ENCODE measurements at places on chromosomes 11 and 22.

- DNase-seq: no peak
Observed at GRCh38 chr11:73355109-73355508, 21.1 kb upstream of the RELT start.

DNA sequence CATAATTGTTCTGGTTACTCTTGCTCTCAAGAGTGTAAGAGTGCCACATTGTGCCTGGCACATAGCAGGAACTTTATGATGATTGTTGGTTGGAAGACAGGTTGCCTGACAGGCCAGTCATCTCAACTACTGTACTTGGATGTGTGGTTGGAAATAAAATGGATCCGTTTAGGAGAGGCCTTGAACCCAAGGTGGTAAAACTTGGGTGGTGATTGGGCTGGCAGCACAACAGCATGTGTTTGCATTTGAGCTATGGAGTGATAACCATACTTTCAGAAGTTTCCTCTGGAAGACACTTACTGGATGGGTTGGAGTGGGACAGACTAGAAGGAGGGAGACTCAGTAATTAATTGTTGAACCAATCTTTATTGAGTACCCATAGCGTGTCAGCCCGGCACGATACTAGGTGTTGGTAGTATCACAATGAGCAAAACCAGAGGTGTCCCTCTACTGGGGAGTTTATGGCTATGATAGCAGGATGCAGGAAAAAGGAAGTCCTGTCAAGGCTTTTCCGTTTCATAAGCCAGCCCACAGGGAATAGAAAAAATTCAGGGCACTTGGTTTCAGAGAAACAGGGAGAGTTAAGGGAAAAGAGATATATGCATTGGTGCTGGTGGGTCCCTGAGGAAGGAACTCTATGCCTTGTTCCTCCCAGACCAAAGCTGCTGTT lies 3.1 kb upstream of the TMEM109 start:
- no peak for DNase-seq

GRCh38 chr11:27603376-27603990 lies 96.8 kb downstream of the BDNF start:
- no peak for DNase-seq

DNA sequence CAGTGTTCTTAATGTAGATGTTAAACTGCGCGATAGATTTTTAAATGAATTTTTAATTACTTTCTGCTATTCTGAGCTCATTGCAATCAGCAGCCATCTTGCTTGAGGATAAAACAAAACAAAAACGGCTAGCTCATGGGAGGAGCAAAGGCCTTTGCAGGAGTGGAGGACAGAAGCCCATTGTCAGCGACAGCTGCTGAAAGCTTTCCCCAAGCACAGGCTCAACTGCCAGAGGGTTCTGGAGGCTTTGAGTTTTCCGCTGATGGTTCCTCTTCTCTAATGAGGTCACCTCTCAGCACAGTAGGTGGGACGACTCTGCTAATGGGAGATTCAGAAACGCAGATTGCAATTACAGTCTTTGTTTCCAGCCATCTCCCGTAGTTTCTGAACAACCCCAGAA lies 167.1 kb upstream of the TTC12 start:
- DNase-seq: no peak

DNA sequence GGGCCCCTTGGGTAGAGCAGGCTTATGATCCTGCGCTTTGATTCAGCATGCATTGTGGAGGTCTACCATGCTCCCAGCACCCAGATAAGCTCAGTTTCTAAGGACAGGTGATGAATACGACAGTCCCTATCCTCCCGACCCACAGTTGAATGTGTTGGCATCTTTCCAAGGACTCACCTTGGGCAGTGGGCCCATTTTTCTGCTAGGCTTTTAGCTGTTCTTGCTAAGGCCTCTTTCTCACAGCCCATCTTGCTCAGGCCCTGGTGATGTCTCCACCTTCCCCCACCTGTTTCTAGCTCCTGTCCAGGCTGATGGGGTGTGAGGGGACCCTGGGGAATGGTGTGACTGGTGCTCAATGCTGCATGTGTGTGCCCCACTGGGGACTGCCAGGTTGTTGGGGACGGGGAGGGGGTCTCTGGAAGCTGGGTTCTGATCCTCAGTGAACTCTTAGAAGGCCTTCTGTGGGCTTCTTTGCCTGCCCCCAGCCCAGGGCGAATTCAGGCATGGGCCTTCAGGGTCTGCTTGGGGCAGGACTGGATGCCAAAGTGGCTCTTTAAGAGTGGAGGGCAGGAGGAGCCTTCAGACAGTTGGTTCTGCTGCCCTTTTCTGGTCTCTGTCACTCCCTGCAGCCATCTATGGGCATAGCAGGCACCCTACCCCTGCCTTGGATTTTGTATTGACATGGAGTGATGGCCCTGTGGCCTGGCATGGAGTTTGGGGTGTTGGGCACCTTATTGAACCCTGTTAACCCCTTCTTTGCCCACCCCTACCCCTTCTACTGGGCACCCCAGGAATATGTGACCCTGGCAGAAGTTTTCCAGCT lies 33.1 kb downstream of the PHLDB1 start:
- no peak for DNase-seq

DNA sequence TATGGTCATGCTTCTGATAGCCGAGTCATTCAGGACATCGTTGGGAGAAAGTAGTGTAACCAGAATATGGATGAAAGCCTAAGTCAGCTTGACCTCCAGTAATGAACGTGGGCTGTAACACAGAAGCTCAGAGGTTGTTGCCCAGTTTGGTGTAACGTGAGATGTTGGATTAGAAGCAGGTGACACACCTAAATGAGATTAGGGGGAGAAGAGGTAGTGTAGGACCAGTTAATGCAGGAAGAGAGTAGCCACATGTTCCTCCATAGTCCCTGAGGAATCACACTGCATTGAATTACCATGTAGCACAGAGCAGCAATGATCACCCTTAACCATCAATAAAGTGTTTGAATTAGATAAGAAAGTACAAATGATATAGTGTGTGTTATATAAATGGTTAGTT lies 20.4 kb downstream of the FBXO7 start:
- DNase-seq: no peak

- no peak for DNase-seq
Observed at GRCh38 chr22:29780748-29781676, 13.8 kb downstream of the UQCR10 start.

DNA sequence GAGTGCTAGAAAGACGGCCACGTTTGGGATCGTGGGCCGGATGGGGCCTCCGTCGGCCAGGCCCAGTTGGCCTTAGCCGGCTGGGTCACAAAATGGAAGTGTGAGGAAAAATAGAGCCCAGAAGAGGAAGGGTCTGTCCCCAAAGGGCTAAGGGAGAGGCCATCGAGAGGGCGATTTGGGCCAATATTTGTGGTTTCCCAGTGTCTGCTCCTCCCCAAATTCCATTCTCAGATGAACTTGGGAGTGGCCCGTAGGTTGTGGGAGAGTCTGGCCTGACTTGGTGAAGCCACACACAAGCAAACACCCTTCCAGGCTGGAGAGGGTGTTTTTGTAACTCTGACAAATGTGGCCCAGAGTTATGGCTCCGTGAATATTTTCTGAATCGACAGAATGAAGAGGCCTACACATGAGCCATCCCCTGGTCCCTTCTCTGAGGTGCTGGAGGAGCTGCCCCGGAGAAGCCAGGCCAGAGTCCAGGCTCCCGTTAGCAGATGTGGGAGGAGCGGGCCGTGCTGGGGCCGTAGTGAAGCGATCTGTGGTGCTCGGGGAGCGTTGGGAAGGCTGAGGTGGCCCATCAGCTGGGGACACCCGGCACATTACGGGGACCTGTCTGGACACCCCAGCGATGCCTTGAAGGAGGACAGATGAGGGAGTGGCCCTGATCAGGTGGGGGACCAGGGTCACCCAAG lies 73.5 kb upstream of the PPARA start:
- no peak for DNase-seq

DNA sequence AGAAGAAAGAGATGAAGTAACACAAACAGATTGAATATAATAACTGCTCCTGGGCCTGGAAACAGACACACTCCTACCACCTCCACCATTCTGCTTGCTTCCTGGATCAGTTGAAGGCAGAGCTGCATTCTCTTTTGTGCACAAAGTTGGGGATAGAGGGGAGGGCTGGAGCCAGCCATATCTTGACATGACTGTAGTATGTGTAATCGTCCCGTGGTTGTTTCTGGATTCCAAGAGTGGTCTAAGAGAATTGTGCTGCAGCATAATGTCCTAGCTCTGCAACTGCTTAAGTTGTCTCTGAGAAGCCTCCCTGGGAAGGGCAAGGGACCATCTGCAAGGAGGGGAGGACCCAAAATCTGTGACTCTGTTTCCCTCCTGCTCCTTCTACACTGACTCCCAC lies 3.2 kb downstream of the CRY2 start:
- DNase-seq: no peak

DNA sequence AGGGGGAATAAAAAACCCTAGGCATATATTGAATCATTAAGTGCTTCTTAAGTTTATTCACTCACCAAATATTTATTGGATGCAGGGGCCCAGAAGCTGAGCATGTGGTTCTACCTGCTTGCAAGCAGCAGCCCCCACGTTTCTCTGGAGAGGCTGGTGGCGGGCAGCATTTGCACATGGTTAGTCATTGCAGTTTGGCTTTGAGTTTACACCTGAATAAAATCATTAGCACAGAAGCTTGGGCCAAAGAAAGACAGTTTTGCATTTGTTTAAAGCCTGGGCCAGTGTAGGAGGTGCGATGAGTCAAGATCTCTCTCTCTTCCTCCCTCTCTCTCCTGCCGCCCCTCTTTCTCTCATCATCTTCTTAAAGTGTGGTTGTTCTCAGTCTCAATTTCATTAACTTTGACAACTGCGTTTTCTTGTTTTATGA lies 72.6 kb downstream of the C22orf31 start:
- DNase-seq: peak; percentile 36

DNA sequence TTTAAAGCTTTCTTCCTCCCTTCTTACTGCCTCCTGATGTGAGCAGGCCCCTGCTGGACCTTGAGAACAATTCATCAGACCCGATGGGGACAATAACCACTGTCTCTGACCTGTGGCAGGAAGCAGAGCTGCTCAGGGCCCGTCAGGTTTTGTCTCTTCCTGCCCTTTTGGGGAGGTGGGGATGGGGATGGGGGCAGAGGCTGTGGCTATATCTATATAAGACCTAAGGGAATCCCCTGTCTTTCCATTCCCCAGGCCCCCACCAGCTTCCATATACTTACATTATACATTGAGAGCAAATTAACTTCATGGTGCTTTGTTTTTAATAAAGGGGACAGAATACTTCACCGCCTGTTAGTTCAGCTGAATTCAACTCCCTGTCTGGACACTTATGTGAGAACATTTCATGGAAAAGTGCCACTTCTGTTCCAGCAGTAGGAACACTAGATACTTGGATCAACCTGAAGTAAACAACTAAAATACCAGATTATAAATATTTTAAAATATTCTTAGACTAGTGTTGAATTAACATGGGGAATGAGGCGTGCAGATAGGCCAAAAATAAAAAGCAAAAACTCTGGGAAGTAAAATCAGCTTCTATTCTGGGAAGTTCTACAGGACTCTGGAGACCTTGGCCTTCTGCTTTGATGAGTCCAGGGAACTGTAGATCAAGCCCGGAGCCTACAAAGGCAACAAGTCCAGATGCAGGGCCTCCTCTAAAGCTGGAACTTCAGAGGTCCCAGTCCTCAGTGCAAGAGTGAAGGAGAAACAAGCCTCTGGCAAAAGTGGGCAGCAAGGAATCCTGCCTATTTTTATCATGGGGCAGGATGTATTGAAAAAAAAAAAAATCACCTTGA lies 11.1 kb downstream of the ZP1 start:
- DNase-seq: no peak

DNA sequence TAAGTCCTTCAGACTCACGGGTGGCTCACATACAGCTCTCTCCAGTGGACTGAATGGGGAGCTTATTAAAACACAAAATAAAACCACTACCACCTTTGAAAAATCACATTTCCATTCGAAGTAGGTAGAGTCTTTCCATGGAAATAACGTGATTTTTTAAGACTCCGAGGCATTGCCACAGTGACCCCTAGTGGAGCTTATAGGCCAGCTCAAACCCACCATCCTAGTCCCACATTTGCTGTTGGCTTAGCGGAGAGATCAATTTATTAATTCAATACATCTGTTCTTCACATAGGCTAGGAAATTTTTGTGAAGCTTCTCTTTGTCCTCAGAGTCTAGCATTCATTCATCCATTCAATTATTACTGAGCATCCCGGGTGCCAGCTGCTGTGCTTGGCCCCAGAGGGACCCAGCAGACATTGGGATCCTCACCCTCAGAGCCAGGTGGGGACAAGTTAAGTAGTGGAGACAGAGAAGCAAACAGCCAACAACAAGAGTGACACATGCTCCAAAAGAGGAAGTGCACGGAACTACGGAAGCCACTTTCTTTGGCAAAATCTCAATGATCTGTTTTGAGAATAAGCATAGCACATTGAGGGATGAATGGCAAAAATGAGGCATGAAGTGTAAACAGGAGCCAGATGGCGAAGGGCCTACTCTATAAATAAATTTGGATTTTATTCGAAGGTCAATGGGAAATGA lies 10.2 kb upstream of the P4HA3 start:
- DNase-seq: peak; percentile 15

- no peak for DNase-seq
Observed at GRCh38 chr22:48253573-48253972, 1491.1 kb downstream of the TBC1D22A start.

- no peak for DNase-seq
Observed at GRCh38 chr11:8714622-8715225, 32.1 kb downstream of the RPL27A start.

GRCh38 chr22:25068707-25069106 lies 116.2 kb downstream of the KIAA1671 start:
- DNase-seq: no peak

DNA sequence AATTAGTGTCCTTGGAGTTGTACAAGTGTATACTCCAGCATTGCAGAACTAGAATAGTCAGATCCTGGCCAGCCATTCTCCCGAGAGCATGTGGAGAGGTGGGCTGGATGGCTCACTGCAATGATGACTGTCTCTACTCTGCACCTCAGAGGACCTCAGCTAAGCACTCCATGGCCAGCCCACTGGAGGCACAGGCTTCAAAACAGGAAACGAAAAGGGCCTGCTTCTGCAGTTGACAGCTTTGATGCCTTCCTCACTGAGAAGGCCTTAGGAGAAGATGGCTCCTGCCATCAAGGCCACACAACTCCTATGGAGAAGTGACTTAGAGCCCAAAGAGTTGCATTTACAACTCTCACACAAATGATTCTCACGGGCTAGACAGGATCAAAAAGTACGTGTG lies 9.1 kb downstream of the POLD4 start:
- no peak for DNase-seq

DNA sequence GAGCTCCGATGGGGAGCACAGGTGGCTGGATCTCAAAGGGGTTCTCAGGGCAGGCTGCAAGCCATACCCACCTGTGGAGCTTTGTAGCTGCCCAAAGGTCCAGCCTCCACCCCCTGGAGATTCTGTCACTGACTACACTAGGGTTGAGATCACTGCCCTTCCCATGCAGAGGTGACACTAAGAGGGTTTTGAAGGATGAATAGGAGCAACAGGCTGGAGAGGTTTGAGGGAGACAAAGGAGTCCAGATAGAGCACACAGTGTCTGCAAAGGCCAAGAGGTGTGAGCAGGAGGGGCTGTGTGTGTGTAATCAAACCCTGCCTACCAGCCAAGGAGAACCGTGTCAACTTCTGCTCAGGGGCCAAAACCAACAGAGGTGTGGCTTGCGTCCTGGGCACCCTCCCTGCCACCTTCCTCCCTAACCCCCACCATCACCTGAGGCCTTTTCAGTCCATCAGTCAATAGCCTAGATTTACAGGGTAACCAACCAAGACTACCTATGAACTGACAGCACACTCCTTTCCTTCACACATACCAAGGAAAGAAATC lies 43.0 kb upstream of the WNT11 start:
- DNase-seq: no peak

- DNase-seq: peak; percentile 53
Observed at GRCh38 chr11:34161812-34162492, 56.5 kb downstream of the NAT10 start.
